ENCODE measurements at places on chromosomes 1 and 21.

DNA sequence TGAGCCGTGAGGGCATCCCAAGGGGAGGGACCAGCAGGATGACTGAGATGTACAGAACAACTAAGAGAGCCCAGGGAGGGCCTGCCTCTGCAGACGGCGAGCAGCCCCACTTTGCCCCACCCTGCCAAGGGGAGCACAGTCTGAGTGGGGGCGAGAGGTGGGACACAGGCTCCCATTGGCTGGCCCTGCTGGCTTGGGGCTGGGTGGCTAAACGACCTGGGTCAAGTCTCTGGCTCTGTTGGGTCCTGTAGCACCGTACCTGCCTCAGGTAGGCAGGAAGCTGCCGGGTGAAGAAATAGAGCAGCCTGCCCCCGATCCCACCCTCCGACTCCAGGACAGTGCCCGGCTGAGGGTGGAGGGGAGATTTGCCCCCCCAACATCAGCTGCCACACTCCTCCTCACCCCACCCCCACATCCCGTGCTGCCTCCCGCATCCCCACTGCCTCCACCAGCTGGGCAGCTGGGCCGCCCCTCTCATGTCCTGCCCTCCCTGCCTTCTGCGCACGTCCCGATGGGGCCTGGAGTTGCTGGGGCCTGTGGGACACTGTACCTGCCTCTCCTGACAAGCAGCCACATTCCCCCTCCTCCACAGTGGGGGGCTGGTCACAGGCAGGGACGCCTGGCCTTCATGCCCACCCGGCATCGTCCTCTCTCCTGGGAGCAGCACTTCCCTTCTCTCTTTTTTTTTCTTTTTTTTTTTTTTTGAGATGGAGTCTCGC is 12.6 kb upstream of the PLEKHG5 start:
- DNase-seq = no peak

DNA sequence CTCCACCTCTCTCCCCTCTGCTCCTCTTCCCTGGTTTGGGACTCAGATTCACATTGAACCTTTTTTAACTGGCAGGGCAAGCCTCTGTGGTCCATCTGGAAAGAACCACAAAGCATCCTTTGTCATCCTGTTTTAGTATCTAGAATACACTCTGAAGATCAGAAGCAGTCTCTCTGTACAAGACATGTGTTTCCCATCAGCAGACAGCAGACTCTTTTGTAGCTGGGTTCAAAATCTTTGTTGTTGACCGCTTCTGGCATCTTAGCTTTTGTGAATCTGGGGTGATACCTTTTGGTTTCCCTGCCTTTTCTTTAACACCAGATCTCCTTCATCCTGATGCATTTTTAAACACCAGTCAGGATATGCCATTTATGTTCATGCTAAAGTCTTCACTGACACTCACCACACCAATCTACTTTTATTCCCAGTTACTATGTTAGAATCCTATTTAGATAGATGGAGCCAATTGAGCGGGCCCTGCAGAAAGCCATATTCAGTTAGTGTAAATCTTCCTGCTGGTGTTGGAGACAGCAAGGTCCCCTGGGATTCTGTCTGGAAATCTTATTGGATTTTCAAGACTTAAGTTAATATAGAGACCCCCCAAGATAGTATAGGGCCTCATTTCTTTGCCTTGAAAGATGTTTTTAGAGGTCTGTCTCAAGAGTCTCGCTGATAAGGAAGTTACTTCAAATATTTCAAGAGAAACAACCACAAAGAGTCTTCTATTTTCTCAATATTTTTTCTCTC is 51.1 kb downstream of the ST6GALNAC3 start:
- DNase-seq = no peak

GRCh38 chr1:173561263-173561662 is 41.6 kb downstream of the SLC9C2 start:
- DNase-seq = no peak

DNA sequence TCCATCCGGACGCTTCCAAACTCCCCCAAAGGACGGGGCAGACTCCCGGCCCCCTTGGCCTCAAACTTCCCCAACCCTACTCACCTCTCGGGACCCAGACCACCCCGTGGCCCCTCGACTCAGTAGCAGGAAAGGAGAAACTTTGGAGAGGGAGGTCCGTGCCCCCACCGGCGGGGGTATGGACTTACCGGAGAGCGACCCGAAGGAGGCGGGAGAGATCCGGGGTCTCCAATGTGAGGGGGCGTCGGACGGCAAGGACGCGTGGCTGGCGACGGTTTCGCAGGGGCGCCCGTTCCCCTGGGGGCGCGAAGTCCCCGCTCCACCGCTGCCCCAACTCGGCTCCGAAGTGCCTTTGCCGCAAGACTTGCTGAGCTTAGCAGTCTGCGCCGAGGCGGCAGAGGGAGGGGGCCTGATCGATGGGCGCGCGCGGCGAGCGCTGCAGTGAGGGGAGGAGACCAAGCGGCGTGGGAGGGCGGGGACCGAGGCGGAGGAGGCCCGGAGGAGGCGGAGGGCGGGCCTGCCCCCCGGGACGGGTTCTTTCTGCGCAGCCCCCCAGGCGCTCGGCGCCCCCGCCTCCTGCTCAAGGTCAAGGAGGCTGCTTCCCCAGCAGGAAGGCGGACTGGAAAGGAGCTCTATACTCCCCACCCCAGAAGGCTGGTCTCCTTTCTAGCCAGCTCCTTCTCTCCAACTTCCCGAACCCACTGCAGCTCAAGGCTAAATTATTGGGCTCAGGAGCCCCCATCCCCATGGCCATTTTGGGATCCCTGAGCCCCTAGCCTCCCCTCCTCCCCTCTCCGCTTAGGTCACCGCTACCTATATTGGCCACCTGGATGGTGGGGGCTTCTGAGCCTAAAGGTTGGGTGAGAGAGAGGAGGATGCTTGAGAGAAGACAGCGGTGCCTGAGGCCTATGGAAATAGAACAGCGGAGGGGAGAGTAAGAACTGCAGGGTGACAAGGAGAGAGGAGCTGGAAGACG is at the start of gene SYT2:
TSS of gene SYT2 (minus strand) at position 385 of the 976 bp plus-strand sequence. CDS start 104,682 bp downstream, outside the sequence.
- DNase-seq = peak; percentile 3

- no peak for DNase-seq
These were observed 58.4 kb upstream of the IFI44L start for GRCh38 chr1:78561856-78562255.

- DNase-seq = no peak
These were observed 736.9 kb upstream of the PRMT6 start for GRCh38 chr1:106319612-106320011.

DNA sequence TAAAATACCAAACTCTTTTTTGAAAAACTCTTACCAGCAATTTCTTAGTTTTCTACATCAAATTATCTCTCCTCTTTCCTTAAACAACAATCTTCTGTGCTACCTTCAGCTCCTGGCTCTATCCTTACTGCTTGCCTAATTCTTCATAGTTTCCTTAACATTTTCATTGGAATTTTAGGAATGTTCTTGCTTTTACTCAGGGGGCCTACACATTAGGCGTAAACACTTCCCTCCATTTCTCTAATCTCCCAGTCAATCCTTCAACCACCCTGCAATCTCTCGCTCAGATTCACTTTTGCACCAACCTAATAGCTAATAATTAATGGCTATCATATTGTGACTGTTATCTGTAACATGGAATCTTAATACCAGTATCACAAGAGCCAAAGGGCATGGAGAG is 50.1 kb downstream of the ADAMTS5 start:
- no peak for DNase-seq

DNA sequence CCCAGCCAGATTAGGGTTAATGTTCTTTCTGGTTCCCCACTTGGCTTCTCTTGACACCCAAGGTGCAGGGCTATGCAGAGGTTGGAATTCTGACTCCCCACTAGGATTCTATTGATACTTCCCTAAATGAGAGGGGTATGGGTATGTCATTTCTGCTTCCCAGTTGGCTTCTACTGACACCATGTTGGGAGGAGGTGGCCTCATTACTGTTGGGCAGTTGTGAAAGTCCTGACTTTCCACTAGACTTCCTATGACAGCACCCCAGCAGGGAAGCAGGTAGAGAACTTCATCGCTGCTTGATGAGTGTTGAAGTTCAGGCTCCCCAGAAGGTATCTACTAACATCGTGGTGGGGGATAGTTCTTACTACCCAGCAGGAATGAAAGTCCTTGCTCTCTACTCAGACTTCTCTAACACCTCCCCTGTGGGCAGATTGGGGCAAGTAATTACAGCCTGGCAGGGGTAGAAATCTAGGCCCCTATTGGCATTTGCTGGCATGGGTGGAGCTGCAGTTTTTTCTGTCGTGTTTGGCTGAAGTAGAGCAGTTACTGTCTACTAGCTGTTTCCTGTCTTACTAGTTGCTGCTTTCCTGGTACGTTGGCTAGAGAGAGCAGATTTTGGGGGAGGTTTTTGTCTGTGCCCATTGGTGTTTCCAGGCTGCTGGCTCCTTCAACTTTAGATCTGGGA is 41.5 kb downstream of the ZYG11B start:
- DNase-seq = no peak

GRCh38 chr1:116494353-116494692 is 76.5 kb downstream of the CD58 start:
- no peak for DNase-seq

DNA sequence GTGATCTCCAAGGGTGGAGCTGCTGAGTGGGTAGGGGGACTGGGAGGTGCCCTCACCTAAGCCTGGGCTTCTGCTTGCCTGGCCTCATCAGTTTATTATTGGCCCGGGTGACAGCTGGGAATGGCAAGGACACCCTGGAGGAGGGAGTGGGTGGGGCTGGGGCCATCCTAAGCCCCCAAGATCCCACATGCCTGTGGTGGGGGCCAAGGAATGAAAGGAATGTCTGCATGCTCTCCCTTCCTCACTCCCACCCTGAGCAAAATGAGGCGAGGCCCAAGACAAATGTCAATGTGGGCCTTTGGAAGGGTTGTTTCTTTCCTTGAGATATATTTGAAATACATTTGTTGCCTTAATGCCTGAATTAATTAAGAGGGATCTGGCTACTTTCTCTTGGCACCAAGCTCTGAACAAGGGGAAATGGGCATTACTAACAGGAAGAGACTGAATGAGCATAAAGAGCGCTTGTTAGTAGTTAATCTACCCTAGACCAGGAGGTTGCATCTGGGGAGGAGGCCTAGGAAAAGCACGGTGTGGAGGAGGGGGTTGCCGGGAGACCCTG is 19.7 kb upstream of the CHI3L1 start:
- DNase-seq = no peak

DNA sequence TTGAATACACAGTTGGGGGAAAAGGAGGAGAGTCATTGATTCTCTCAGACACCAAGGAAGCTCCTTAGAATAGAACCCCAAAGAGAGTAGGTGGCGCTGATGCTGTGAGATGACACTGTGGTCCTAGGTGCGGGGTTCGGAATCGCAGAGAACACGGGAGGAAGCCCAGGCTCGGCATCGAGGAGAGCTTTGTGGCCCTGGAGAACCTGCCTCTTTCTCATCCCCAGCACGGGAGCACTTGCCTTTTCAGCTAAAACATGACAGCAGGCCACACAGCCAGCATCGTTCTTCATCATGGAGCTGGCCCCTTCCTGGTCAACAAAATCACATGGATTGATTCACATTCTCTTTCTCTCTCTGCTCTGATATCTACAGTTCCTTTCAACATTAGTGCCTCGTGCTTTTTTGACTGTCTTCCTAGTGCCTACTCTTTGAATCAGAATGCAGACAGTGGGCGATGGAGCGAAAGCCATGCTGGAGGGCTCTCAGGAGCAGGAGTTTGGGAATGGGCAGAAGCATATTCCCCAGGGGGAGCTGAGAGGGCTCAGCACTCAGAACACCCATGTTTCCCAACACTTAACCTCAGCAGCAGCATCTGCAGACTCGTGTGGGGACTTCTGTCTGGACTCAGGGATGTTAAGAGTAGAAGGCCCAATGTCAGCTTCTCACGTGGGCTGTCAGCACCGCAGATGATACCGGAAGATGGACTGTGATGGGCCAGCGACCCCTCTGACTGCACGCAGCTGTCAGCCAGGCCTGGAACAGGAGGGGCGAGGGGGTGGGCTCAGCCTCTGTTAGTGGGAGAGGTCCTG is 539.4 kb downstream of the KIF26B start:
- DNase-seq = no peak

- no peak for DNase-seq
These were observed 96.8 kb upstream of the PALMD start for GRCh38 chr1:99548943-99549605.

DNA sequence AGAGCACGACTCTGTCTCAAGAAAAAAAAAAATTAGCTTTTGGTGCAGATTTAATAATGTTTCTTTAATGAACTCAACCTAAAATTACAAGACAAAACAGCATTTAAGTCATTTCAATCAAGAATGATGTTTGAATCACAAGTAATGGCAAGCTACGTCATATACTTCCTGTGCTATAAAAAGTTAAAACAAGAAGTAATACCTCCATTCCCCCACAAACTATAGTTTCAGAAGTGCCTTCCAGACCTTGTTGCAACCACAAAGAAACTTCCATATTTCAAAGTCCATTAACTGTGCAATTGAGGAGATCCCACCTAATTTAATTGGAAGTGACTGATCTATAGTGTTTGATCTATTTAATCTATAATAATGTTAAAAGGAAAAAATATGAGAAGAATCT is 15.1 kb downstream of the NRDC start:
- DNase-seq = no peak

GRCh38 chr1:234901491-234902049 is 227.1 kb downstream of the TOMM20 start:
- DNase-seq = no peak

DNA sequence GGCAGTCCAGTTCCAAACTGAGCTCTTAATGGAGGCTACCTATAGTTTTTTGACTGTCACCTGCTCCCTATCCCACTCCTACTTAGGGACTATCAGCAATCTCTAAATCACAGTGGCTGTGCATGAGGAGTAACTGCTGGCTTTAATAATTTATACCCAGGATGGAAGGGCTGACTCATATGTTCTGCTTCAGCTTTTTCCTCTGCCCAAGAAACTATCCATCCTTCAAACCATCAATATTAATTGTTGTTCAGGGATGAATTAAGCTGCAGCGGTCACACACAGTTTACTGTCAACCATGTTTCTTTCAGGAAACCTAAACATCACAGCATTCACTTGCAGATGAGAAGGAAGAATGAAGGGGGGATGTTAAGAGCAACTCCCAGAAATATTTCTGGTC is 9.0 kb upstream of the PGBD5 start:
- DNase-seq = no peak

GRCh38 chr1:162003830-162004215 is 19.8 kb downstream of the OLFML2B start:
- no peak for DNase-seq

DNA sequence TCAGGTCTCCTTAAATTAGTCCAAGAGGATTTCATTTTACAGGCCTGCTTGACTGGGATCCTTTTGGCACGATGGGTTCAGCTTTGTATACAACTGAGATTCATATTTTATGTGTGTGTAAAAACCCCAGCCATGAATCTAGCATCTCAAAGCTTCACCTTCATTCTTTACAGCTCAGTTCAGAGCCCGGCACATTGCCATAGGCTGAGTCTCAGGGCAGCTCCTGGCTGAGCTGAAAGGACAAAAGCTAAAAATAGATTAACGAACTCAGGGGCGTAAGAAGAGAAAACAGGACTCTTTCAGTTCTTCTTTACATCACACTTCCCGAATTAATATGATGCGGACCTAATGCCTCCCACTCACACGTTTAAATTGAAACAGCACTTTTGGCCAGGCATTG is 262.8 kb upstream of the PBX1 start:
- no peak for DNase-seq

GRCh38 chr1:116496380-116496779 is 74.4 kb downstream of the CD58 start:
- no peak for DNase-seq

- no peak for DNase-seq
These were observed at the start of gene ANGPTL7 for GRCh38 chr1:11188858-11189451. TSS of gene ANGPTL7 (plus strand) at chr1:11189355. CDS start at chr1:11189580, 225 bp downstream.

GRCh38 chr1:83931658-83932253 is 67.2 kb downstream of the TTLL7 start:
- DNase-seq = peak; percentile 36

All from NCI-H748 treated with DMSO at 0.1 percent for 48 hours (cell line).